IMR-90 (cell line): ENCODE measurements at places on chromosomes 11 and 22.
A peak's percentile ranks its signal among the peaks of the same experiment; 100 is the strongest.

DNA sequence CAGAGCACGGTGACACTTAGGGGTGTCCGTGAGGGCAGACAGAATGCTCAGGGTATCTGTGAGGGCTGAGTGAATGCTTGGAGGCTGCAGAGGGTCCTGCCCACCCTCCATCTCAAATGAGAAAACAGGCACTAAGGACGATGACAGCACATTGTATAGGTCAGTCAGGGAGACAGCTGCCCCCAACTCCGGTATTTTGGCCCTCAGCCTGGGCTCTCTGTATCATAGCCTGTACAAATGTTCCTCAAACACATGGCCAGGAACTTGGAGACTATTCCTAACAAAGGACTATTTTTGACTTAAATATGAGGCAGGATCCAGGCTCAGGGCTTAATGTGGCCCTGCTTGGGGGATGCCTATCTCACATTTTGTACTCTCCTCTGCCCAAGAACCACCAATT is 145.4 kb downstream of the OPCML start:
- DNase-seq = no peak

- DNase-seq = no peak
Measured at GRCh38 chr11:57314221-57314973, 10.4 kb downstream of the TNKS1BP1 start.

GRCh38 chr11:65814131-65814985 is 19.4 kb upstream of the SNX32 start:
- peak; percentile 28 for DNase-seq

- peak; percentile 14 for DNase-seq
Measured at GRCh38 chr11:104852811-104853210, 45.4 kb downstream of the CASP12 start.

- peak; percentile 19 for DNase-seq
Measured at GRCh38 chr11:79220171-79220570, 220.7 kb downstream of the TENM4 start.

DNA sequence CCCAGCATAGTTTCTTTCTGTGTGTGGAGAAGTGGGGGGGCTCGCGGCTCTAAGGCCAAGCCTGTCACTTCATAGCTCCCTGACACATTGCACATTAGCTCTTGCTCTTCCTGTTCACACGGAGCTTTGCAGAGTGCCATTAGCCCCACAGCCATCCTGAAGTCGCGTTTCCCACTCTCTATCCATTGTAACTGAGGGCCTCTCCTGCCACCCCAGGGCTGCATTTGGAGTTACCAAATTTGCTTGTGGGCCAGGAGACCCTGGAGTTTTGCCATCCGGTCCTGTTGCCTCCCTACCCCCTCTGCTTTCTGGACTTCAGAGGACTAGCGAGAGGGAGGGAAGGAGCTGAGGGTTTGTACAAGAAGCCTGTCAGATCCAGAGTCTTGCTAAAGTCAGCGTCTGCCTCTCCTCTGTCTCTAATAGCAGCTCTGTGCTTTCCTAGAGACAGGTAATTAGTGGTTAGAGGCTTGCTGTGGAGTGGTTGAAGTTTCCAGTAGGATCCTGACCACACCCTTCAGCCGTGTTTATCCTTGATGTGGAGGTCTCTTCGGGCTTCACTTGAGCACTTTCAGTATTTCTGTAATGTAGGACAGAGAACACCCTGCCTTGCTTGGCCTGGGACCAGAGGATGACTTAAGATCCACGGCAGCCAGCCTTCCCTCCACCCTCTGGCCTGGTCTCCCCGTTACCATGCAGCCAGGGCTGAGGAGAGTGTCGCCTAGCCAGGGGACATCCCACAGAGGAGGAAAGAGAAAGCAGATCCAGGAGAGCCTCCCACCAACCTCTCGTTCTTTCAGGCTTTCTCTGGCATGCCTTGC is 14.1 kb downstream of the DCPS start:
- DNase-seq = peak; percentile 83

DNA sequence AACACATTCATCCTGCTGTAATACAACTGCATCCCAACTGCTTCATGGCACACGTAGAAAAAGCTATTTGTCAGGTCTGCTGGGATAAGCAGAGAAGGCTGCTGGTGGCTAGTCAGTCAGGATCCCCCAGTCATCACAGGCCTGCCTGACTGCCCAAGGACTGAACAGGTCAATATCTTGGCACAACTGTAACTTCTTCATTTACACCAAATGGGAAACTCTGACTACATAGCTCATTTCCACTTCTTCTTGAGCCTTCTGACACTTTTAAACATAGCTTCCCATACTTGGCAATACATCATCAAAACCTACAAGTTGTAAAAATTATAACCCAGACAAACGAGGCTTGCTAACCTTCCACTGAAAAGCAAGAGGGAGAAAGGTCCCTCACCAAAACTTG is 2.8 kb downstream of the TMEM9B start:
- no peak for DNase-seq

DNA sequence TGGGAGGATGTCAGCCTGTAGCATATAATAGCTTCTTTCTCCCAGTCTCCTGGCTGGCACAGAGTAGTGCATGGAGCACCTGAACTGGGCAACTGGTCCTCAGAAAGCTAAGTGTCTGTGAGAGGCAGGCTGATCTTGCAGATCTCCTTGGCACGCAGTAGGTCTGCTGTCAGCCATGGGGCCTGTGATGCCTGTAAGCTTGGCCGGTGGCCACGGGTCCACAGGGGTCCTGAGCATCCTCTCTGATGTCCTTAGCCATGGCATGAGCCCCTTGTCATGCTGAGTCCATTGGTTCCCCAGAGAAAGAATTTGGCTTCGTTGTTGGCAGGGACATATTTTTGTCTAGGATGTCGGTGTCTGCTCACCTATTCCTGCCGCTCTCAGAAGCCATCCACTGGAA is 25.0 kb downstream of the AMPD3 start:
- DNase-seq = no peak

DNA sequence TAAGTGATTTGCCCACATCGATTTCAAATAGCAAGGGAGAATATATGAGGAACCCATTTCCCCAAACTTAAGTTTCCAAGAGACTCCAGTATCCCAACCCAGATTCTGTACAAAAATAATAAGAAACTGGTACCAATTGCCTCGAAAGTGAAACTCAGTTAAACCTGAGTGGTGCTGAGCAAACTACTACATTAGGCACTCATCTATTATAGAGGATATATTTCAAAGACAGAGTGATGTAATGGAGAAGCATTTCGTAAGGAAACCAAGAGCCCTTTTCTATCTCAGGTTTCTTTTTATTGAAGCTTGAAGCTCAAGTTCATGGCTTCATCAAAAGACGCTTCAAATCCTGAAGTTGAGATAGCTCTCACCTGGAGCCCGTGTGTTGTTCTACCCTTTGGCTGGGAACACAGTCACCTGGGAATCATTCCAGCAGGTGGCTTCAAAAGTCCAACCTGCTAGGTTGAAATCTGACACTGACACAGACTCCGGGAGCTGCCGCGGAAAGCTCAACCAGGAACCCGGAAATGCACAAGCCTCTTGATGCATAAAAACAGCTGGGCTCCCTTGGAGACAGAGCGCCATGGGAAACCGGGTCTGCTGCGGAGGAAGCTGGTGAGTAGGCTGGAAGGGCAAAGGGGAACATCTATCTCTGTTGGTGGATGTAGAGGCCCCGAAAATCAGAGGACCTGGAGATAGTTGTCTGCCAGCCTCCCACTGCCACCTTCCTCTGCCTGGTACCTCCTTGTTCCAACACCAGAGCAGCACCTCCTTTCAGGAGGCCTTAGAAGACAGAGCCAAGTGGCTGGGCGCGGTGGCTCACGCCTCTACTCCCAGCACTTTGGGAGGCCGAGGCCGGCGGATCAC is at the start of gene C11orf52:
Gene C11orf52, plus strand, starts transcription at position 524 of the 867 bp plus-strand sequence. Its CDS starts 60 bp downstream, at position 584.
- peak; percentile 57 for DNase-seq

GRCh38 chr11:74726547-74727182 is 4.6 kb downstream of the CHRDL2 start:
- DNase-seq = peak; percentile 85

- no peak for DNase-seq
Measured at GRCh38 chr11:6681505-6681904, 1.6 kb downstream of the MRPL17 start.

DNA sequence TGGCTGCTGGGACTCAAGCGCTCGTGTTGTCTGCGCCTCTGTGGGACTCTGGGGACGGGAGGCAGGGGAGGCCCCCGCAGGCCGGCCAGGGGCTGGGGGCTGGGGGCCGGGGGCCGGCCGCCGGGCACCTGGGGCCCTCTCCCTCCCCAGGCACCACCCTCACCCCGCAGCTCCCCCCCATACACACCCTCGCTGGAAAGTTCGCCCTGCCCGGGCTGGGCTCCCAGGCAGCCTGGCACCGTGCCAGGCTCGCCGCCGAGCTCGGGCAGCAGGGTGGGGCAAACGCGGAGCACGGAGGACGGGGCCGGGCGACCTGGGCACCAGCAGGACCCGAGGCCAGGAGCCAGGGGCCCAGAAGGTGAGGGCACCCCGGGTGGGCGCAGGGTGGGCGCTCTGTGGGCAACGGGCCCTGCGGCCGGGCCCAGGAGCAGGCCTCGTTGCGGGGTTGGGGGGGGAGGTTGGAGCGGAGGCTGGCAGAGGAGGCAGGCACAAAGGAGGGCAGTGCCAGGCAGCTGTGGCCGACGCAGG is 76.7 kb upstream of the WNT7B start:
- peak; percentile 38 for DNase-seq

DNA sequence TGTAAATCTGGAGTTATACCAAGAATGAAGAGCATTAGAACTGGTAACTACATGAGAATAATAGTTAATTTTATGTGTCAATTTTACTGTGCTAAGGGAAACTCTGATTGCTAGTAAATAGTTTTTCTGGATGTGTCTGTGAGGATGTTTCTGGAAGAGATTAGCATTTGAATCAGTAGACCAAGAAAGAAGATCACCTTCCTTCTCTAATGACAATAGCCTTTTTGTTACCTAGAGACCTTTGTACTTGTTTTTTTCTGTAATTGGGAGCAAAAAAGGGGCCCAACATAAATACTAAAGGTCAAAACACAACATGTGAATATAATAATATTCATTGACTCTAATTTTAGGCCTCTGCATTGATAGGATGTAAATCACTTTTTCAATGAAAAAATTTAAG is 100.6 kb downstream of the DLG2 start:
- DNase-seq = no peak

GRCh38 chr11:122268601-122269130 is 152.7 kb upstream of the BLID start:
- DNase-seq = no peak

- DNase-seq = no peak
Measured at GRCh38 chr22:38770257-38770949, 14.6 kb upstream of the SUN2 start.

DNA sequence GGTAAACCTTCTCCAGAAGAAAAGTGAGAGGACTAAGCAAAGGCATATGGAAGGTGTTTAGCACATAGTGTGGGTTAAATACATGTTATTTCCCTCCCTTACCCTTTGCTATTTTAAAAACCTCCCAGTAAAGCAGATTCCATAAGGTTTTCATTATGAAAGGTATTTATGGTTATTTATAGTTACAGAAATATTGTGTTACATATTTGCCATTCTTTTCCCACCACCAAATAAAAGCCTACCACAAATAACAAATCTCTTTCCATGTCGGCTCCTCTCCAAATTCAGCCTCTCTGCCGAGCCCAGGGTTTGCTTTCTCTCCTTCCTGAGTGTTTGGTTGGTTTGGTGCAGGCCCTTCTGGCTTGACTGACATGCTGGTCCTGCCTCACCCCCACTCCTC is 64.4 kb downstream of the INSC start:
- DNase-seq = peak; percentile 54

DNA sequence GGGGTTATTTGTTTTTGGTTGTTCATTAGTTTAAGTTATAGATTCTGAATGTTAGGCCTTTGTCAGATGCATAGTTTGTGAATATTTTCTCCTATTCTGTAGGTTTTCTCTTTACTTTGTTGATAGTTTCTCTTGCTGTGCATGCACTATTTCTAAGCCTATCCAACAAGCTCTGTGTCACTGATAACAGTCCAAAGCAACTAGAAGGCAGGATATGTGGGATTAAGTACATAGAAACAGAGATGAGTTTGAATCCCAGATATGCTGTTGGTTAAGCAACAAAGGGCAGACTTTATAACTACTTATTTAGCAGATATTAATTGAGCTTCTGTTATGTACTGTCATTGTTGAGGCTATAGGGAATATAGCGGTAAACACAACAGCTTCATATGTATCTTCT is 390.4 kb downstream of the INSC start:
- no peak for DNase-seq

DNA sequence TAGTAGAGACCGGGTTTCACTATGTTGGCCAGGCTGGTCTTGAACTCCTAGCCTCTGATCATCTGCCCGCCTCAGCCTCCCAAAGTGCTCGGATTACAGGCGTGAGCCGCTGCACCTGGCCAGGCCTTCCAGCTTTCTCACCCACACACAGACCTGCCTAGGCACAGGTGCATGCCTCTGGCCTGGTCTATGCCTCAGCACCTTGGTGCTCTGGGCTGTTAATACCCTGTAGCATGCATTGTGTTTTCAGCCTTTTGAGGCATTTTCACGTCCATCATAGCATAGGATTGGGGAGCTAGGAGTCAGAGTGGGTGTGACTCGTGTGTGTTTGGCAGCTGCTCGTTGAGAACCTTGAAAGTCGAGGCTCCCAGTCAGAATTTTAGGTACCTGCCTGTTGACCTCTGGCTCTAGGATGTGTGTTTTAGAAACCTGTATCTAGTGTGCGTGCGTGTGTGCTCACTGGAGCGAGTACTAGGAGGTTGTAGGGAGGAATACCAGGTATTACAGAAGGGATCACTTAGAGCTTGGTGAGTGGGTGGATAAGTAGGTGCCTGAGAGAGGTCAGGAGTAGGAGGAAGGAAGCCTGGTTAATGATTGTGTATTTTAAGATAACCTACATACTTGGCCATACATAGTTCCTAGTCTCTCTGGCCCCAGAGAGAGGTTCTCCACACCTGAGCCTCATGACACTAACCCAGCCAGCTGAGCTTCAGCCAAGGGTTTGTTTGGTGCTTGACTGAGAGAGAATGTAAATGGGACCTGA is 20.0 kb downstream of the CRKL start:
- no peak for DNase-seq

GRCh38 chr11:111194860-111195568 is 50.5 kb upstream of the POU2AF2 start:
- peak; percentile 31 for DNase-seq

GRCh38 chr11:1483445-1483961 is 3.1 kb downstream of the MOB2 start:
- no peak for DNase-seq

DNA sequence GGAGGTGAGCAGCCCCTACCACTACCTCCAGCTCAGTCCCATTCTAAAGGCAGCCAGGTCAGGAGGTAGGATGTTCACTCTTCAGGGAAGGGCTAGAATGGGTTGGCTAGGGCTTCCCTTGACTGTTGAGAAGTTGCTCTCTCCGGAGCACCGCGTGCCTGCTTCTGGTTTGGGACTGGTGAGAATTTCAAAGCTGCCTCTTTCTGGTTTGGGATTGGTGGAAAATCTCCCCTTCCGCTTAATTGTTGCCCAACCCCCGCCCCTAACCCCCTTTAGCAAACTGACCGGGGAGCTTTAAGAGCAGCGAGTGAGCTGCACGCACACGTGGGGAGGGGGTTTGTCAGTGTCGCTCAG is 686 bp downstream of the USP2 start:
- DNase-seq = no peak

- DNase-seq = no peak
Measured at GRCh38 chr11:12031856-12032544, 23.6 kb upstream of the DKK3 start.
